ENCODE measurements at places on chromosomes 1 and 21.

DNA sequence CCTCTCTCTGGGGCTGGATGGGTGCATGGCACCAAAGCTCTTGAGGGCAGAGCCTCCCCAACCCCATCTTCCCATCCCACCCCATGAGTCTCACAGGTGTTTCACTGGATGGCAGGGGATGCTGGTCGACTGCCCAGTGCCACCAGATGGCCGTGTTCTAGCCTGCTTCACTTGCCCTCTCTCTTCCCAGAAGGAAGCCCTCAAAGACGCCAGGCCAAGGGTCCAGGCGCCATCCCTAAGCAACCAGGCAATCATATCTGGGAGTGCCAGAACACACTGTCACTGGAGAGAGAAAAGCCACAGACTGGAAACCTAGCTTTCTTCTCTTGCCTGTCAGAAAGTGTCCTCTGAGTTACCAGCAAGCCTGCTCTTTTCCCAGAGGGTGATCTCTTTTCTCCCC is 26.7 kb downstream of the PIGM start:
- DNase-seq, result no peak

GRCh38 chr1:208126108-208126507 is 118.1 kb downstream of the PLXNA2 start:
- no peak for DNase-seq

GRCh38 chr1:224726441-224727182 is 110.5 kb downstream of the CNIH3 start:
- DNase-seq, result peak; percentile 75

DNA sequence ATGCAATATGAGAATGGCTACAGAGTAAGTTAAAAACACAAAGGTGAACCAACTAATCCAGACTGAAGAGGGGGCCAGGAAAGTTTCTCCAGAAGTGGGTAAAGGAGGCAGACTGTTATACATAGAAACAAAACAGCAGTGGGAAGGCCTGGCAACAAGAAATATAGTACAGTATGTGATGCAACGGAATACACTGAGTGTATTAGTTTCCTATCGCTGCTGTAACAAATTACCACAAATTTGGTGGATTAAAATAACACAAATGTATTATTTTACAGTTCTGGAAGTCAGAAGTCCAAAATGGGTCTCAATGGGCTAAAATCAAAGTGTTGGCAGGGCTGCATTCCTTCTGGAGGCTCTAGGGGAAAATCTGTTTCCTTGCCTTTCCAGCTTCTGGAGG is 95.2 kb downstream of the ZSWIM5 start:
- DNase-seq, result no peak

GRCh38 chr1:169925505-169926482 is 32.1 kb upstream of the SCYL3 start:
- no peak for DNase-seq

DNA sequence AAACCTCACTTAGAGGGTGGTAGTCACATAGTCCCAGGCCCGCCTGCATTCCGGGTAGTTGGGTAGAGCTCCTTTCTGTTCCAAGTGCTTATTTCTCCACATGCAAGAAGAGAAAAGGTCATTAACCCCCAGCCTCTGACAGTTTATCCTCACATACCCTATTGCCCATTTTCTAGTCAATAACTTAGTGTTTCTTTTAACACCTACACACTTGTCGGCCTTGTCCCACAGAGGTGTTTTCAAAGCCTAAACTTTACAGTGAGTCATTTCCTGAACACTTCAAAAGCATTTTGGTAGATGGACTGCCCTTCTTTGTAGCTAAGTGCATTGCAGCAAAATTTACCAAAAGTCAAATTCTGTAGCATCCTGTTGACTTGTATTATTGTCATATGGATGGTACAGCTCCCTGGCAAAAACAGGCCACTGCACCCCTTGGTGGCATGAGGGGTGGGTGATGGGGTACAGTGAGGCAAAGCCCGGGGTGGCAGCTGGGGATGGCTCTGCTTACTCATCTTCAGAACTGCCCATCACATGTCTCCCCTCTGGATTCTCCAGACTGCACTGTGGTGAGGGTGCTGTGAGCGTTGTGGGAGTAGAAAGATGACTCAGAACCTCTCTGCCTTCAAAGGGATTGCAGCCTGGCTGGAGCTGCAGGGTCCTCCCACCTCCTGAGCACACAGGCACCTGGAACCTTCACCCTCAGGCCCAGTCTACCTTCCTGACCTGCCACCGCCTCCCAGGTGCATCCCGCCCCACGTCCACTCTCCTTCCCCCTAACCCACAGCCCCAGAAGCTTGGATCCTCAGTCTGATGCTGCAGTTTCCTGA is 45.8 kb upstream of the DMRTB1 start:
- peak; percentile 96 for DNase-seq

GRCh38 chr1:218347723-218348627 is 2.8 kb downstream of the TGFB2 start:
- DNase-seq, result peak; percentile 83

DNA sequence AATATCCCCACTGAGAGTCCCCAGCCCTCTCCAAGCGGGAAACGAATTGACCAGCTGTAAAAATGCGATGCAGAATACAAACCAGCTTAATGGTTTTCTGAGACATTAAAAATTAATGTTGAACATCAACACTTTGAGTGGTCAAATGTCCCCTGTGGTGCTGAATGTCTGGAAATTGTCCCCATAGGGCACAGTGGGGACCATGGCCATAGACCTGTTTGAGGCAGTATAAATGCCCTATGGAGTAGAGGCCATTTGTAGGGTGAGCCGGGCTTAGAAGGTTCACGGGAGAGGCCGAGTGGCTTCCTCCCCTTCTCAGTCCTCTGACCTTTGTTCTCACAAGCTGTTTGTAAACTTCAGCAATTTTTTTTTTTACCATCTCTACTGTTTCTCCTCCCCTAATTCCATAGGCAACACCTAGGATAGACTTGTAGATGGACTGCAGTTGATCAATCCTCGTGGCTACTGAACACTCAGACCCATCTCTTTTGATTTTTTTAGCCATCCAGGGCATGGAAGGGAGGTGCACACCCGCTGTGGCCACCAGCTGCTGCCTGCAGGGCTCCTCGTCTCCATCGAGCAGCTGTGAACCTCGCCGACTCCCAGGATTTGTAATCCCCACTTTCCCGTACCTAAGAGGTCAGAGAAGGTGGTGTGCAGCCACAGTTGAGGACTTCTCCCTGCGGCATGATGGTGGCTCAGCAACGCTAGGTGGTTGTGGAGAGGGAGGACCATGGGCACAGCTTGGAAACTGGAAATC is 41.0 kb downstream of the KAZN start:
- no peak for DNase-seq

GRCh38 chr1:40951943-40952743 is 27.4 kb upstream of the CTPS1 start:
- no peak for DNase-seq

DNA sequence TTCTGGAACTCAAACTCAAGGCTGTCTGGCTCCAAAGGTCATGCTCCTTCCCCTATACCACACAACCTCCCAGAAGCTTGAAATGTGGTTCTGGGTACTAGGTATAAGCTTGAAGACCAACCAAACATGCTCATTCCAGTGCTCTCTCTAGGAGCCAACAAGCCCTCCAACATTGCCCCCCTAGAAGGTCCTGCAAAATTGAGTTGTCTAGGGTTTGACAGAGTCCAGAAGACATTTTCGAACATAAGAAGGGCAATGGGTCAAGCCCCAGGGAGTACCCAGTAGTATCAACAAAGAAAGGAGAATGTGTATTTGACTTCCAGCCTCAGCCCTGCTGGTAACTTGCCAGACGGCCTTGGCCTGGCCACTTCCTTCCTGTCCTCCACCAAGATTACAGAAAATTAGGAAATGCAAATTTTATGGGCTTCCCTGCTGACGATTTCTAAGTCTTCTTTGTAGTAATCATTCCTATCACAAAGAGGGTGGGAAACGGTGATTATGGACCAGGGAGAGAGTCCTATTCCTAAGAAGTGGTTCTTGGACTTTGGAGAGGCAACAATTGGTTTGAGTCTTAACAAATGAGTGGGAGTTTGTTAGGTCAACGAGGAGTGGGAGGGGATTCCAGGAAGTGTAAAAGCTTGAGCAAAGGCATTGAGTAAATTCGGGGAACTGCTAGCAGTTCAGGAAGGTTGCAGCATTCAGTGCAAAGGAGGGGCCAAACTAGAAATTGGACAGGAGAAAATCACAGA is 18.7 kb upstream of the SLAMF1 start:
- DNase-seq, result peak; percentile 31

DNA sequence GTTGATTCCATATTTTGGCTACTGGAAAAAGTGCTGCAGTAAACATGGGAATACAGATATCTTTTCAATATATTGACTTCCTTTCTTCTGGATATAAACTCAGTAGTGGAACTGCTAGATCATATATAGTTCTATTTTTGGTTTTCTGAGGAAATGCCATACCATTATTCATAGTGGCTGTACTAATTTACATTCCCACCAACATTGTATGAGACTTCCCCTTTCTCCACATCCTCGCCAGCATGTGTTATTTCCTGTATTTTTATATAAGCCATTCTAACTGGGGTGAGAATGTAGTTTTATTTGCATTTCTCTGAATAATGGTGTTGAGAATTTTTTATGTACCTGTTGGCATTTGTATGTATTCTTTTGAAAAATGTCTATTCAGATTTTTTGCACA is 385.2 kb downstream of the NUF2 start:
- no peak for DNase-seq

DNA sequence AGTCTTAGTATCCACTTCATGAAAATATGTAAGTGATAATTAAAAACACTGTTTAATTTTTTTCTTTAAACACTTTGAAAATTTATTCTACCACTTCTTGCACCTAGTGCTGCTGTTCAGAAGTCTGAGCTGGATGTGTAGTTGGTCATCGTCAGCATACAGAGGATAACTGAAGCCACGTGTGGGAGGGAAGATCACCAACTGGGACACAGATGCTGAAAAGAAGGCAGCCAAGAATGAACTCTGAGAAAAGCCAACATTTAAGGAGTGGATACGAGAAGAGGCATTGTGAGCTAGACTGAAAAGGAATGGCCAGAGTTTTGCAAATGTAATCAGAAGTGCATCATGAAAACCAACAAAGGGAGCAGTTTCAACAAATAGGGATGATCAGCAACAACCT is 24.6 kb upstream of the CLCA4 start:
- DNase-seq, result no peak

DNA sequence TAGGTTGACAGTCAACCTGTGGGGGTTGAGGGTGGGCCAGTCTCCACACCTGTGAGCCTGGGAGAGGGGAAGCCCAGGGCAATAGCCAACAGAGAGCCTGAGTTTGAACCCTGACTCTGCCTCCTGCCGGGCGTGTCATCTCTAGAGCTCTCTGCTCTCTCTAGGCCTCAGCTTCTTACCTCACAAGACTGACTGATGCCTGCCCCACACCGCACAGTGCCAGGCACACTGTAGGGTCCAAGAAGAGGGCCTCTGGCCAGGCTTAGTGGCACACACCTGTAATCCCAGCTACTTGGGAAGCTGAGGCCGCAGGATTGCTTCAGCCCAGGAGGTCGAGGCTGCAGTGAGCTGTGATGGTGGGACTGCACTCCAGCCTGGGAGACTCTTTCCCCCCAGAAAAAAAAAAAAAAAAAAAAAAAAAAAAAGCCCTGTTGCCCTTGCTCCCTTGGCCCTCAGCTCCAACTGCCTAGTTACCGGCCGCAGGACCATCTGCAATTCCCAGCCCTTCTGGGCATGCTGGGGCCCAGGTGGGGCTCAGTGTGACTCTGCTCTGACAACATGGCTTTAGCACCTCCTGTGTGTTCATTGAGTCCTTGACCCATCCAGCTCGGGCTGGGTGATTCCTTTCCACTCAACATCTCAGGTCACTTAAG is 25.1 kb downstream of the GRHL3 start:
- DNase-seq, result no peak

DNA sequence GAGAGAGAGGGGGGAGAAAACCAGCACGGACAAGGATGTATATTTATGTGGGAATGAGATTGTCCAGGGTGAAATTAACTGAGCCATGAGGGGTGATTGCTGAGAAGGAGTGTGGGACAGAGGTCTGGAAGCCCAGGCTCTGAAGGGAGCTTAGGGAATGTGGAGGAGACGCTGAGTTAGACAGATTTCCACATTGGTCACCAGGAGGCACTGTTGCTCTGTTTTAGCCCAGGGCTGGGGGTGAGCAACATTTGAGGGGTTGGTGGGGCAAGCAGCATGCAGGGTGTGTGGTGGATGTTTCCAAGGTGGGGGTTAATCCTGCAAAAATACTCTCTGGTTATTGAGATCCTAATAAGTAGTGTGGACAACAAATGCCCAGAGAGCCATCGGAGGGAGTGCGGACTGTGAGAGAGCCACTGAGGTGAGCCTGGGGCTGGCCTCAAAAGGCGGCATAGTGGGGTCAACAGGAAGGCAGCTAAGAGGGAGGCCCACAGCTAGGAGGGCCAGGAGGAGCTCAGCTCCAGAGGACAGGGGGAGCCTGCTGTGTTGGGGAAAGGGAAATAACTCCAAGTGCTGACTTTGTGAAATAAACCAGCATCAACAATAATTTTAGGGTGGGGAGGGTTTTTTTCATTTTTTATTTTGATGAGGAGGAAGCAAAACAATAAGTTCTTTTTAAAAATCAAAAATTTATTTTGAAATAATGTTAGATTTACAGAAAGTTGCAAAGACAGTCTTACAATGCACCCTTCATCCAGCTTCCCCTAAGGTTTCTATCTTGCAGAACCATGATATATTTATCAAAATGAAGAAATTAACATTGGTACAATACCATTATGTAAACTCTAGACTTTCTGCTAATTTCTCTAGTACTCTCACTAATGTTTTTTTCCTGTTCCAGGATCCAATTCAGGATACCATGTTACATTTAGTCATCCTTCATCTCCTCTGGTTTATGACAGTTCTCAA is 82.8 kb upstream of the CD34 start:
- peak; percentile 25 for DNase-seq

GRCh38 chr1:196115646-196116045 is 492.6 kb downstream of the KCNT2 start:
- DNase-seq, result peak; percentile 67

DNA sequence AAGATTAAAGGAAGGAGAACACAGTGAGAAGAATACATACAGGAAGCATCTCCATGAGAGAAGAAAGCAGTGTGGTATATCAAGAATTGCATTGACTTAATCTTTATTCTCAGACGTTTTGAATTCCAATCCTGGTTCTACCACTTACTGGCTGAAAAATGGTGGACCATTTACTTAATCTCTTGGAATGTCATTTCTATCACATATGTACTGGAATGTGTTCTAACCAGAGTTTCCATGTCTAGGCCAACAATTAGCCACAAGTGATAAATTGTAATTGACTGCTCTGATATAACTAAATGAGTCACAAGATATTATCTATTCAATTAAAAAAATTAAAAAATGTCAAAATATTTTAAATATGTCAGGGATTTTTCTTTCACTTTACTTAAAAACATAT is 626.1 kb downstream of the PTPRC start:
- no peak for DNase-seq

DNA sequence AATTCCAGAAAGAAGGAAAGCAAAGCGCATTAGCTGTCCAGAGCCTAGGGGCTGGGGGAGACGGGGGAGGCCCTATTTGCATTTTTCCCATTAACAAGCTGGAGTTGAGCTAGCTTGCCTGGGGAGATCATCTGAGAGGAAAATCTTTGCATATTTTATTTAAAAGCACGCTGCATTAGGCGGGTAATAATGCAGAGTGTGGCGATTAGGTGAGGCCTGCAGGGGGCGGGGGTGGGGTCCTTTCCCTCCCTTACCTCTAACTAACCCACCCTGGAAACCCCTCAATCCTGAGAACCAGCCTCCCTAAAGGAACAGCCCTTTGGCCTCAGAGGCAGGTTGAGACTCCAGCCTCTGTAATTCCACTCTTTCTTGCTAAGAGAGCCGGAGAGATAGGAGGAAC is 16.2 kb downstream of the C1orf216 start:
- no peak for DNase-seq

All from iris pigment epithelial cell (primary cell).